ENCODE measurements at places on chromosomes 3 and 15.
A peak's percentile ranks its signal among the peaks of the same experiment; 100 is the strongest.

DNA sequence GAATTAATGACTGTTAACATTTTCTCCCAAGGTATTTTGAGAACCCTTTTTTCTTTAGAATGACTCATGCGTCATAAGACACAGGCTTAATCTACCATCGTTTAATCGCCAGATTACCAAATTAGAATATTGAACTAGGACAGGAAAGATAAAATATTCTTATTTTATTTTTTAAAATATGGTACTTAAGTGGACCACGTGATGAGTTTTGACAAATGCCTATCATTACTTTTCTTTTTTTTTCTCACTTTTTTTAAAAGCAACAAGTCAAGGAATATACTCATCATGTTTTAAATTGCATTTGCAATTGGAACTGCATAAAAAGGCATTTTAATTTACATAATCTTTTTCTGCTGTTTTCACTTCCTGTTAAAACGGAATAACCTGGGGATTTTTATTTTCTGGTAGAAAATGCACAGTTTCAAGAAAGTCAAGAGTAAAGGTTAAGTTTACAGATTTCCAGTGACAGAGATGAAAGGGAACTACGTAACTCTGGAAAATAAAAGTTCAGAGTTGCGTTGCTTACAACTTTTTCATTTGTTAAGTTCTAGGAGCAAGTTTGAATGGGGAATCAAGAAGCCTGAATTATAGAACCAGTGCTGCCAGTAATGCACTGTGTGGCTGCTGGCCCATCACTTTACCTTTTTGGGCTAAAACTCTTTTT is 23.6 kb downstream of the SIAH2 start:
- DNase-seq = no peak

GRCh38 chr3:174869448-174869847 is 10.3 kb downstream of the NAALADL2 start:
- no peak for DNase-seq

- DNase-seq = peak; percentile 47
These were observed 401.3 kb upstream of the CFAP20DC start for GRCh38 chr3:59450946-59451763.

DNA sequence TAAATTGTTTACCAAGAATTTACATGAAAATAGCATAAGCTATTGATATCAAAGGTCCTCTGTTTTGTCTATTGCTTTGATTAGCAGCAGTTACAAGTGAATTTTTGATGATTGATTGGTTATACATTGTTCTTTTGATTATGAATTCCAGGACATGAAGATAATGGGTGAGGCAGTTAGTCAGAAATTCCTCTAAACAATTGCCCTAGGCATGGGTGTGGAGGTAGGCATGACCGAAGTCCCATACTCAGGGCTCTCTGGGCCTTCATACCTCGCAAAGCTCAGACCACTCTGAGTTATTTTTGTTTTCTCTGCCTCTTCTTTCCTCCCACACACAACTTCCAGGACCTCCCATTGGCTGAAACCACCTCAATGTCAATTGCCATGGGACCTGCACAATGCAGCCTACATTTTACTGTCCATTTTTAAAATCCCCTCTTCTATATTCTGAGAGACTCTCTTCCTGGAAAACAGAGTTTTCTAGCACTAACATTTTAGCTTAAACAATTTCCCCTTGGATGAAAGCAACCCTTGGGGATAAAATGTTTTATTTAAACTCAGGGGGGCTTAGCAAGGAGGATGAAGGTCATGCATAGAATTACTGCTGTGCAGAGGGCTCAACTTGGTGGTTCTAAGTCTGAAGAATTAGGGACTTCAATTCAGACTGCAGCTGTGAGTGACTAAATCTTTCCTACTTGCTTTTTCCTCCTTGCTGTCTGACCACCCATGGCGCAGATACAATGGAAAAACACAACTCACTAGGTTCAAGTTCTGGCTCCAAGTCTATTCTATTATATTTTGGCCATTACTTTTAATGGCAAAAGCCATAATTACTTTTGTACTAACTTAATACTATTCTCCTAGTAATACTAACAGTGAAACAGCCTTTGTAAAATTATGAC is 594.8 kb downstream of the NTRK3 start:
- no peak for DNase-seq

DNA sequence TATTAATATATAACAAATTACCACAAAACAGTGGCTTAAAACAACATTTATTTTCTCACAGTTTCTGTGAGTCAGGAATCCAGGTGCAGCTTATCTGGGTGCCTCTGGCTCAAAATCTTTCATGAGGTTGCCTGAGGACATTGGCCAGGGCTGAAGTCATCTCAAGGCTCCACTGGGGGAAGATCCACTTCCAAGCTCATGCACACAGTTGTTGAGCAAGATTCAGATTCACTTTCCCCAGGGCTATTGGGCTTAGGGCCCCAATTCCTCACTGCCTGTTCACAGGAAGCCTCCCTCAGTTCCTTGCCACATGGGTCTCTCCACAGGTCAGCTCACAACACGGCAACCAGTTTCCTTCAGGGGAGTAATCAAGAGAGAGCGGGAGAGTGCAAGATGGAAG is 35.0 kb downstream of the RFTN1 start:
- DNase-seq = no peak

DNA sequence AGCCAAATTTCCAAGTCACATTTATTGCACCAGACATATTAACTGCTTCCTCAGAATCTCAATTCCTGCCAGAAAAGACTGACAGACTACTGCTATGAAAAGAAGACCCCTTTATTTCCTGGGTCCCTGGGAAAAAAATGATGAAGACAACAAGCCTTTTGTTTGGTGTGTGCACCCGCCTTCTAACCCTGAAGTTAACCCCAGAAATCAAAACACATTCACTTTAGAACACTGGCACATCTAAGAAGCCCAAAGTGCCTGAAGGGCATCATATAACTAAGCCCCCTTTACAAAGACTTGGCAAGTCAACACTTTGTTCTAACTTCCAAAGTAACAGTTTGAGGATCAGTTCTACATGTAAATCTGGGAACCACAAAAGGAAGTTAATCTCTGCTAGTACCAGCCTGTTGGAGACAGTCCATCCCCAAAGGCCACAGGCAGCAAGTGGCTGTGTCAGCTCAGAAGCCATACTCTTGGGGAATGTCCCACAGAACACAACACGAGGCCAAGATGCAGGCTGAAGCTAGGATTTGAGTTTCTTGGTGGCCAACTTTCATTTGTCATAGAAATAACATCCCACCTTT is 16.3 kb upstream of the ATP1B3 start:
- DNase-seq = no peak

GRCh38 chr3:15204005-15204404 is 2.0 kb upstream of the CAPN7 start:
- no peak for DNase-seq

- DNase-seq = no peak
These were observed 7.3 kb upstream of the ZBTB38 start for GRCh38 chr3:141360888-141361598.

- no peak for DNase-seq
These were observed 2.5 kb upstream of the IRAK2 start for GRCh38 chr3:10162185-10162584.

- no peak for DNase-seq
These were observed 148.9 kb downstream of the GREM1 start for GRCh38 chr15:32866454-32867312.

- no peak for DNase-seq
These were observed 11.2 kb upstream of the COL8A1 start for GRCh38 chr3:99627062-99627826.

- no peak for DNase-seq
These were observed 20.6 kb upstream of the WWTR1 start for GRCh38 chr3:149678351-149678950.

DNA sequence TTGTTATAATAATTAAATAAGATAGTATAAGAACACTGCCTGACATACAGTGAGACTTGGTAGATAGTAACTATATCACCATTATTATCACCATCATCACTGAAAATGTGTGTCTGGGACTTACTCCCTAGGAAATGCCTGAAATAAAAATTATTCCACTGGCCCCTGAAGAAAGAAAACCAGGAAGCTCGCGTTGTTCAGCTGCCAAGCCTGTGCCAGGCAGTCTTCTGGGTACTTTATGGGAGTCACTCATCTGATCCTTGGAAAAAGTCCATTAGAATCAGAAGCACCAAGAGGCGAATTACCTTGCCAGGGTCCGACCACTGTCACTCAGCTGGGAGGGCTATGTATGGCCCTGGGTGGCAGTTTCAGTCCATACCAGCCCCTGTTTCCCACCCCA is 220.3 kb upstream of the TPM1 start:
- DNase-seq = no peak

- no peak for DNase-seq
These were observed 3.7 kb upstream of the FAM131A start for GRCh38 chr3:184333700-184334099.

DNA sequence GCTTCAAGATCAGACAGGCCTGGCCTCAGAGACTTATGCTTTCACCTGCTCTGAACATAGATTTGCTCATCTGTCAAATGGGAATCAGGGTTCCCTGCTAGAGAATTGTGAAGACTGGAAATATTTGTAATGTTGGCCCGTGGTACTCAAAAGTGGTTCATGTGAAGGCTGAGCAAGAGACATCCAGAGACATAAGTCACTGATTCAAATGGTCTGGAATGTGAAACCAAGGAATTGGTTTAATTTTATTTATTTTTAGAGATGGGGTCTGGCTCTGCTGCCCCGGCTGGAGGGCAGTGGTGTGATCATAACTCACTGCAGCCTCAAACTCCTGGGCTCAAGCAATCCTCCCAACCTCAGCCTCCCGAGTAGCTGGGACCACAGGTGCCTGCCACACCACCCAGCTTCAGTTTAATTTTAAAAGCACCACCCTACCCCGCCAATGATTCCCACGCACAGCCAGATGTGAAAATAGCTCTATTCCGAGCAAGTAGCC is 60.1 kb downstream of the DAPK2 start:
- no peak for DNase-seq

Measured in activated naive CD4-positive, alpha-beta T cell treated with anti-CD3 and anti-CD28 coated beads, Interleukin-2, amount 50 U/mL, for 16 hours (primary cell).